ENCODE measurements at places on chromosomes 7 and 10. TPM values are rescaled to one million over a fixed set of nuclear protein-coding genes. Genes with fewer than 3 reads are reported as not detected.

The SPDYE11 gene
- not detected for total RNA-seq

The PTN gene
- 3.3 TPM for total RNA-seq

The CHN2 gene
- 18.7 TPM for total RNA-seq

The SP4 gene
- total RNA-seq: 3.8 TPM

The SEMA3E gene
- total RNA-seq: 1.7 TPM

The TEX47 gene
- total RNA-seq: not detected

The FRAT1 gene
- 4.7 TPM for total RNA-seq

The ZWINT gene
- total RNA-seq: 5.2 TPM

The TMEM26 gene
- total RNA-seq: 0.75 TPM

The CABCOCO1 gene
- 3.4 TPM for total RNA-seq

The AMPH gene
- 3.2 TPM for total RNA-seq

The CALML3 gene
- total RNA-seq: 0.17 TPM

The IDI2 gene
- not detected for total RNA-seq

The EDRF1 gene
- total RNA-seq: 20.3 TPM

The KCNIP2 gene
- total RNA-seq: 5.9 TPM

The PLCE1 gene
- total RNA-seq: 68.9 TPM

The BTAF1 gene
- total RNA-seq: 27.0 TPM

The NXPH1 gene
- total RNA-seq: not detected

The ENTPD1 gene
- total RNA-seq: 7.1 TPM

The BTBD16 gene
- total RNA-seq: 0.60 TPM

The ZNF716 gene
- total RNA-seq: not detected

The CACNA2D1 gene
- total RNA-seq: 3.9 TPM

The ZC3HAV1 gene
- 36.5 TPM for total RNA-seq

The KCNH2 gene
- 87.1 TPM for total RNA-seq

The STAG3 gene
- 6.4 TPM for total RNA-seq

The LHPP gene
- total RNA-seq: 19.7 TPM

All from mucosa of descending colon (tissue), 3 donors.